Kidney tubule cell (primary cell): ENCODE measurements at places on chromosomes 5 and 9.

DNA sequence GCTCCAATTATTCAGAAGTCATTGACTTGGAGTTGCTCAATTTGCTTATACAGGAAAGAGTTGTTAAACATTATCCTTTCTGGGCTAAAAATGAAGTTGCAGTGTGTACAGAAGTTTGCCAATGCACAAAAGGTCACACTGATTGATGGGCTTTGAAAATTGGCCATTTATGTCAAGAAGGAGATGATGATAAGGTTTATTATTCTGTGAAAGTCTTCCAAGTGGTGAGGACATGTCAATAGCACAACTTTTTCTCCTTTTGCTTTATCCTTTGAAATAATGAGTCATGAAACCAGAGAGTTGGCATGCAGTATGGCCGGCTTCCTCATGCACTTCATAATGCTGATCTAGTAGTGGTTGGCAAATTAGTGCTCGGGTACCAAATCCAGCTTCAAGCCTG lies 848.5 kb upstream of the WWC1 start:
- DNase-seq, result peak; percentile 34

GRCh38 chr5:27706832-27707231 lies 668.4 kb upstream of the CDH9 start:
- peak; percentile 61 for DNase-seq

- DNase-seq, result no peak
Observed at GRCh38 chr5:32096891-32097595, 77.1 kb downstream of the GOLPH3 start.

GRCh38 chr9:131610231-131610761 lies 65.0 kb downstream of the PRRT1B start:
- DNase-seq, result no peak

- peak; percentile 86 for DNase-seq
Observed at GRCh38 chr5:159207686-159208513, 1.5 kb downstream of the RNF145 start.

DNA sequence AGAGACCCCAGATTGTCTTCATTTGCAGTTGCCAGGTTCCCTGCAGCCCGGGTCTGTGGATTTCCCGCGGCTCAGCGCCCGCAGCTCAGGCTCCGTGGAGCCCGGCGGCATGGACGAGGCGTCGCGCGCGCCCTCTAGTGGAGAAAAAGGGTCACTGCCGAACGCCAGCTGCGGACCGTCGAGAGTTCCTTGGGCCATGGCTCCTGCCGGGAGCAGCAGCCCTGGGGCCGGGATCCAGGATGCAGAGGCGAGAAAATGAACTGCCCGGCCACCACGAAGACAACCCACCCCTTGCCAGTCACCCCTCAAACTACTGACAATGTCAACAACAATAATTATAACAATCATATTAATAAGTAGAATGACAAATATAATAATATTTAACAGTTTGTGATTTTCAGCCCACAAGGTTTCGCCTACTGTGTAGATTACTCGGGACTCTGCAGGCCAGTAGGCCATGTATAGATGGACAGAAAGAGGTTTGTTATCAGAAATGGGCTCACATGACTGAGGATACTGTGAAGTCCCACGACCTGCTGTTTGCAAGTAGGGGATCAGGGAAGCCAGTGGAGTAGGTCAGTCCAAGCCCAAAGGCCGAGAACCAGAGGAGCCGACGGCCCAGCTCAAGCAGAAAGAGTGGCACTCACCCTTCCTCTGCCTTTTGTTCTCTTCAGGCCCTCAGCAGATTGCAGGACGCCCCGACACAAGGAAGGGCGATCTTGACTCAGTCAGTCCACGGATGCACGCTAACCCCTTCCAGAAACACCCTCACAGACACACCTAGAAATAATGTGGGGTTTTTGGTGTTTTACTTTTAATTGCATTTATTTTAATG lies 43.1 kb downstream of the BOD1 start:
- peak; percentile 63 for DNase-seq

GRCh38 chr9:14325147-14325546 lies 11.2 kb upstream of the NFIB start:
- no peak for DNase-seq

- no peak for DNase-seq
Observed at GRCh38 chr5:175021841-175022625, 297.7 kb downstream of the MSX2 start.

DNA sequence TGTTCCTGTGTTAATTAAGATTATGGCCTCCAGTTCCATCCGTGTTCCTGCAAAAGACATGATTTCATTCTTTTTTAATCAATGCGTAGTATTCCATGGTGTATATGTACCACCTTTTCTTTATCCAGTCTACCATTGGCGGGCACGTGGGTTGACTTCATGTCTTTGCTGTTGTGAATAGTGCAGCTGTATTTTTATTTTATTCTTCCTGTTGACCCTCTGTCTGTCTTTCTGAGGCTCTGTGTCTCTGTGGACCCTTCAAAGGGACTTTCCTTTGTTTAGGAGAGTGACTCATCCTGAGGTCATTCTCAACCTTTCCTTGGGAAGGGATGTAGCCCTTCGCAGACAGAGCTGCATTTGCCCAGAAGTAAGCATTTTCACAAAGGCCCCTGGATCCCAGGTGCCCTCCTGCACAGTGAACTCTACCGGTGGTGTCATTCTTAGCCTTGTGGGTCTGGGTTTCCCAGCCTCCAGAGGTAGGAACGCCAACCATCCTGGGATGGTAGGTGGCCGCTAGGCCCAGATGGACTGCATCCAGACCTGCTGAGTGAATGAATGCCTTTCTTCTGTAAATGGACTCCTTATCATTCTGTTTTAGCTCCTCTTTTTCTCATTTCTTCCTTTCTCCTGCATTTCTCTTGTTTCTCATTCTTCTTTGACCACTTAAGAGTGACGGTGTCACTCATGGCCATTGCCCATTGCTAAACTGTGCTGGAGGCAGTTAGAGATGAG lies 22.4 kb downstream of the TRIO start:
- peak; percentile 92 for DNase-seq

GRCh38 chr5:74631081-74631953 lies 9.2 kb downstream of the ENC1 start:
- DNase-seq, result peak; percentile 49

DNA sequence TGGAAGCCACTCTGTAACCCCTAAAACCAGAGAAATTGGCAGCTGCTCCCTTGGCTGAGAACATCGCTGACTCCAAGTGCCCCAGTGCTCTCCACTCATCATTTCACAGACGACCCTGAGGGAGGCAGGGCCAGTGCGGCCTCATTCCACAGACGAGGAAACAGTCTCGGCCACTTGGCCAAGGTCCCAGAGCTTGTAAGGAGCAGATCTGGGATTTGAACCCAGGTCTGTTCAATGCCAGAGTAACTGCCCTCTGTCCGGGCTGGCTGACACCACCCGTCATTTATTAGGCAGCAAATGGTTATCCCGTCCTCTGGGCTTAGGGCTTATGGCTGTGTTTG lies 19.9 kb upstream of the IER5L start:
- DNase-seq, result no peak

GRCh38 chr5:78335976-78336375 lies 24.4 kb upstream of the SCAMP1 start:
- DNase-seq, result no peak

GRCh38 chr9:94921656-94922055 lies 195.2 kb downstream of the AOPEP start:
- no peak for DNase-seq

DNA sequence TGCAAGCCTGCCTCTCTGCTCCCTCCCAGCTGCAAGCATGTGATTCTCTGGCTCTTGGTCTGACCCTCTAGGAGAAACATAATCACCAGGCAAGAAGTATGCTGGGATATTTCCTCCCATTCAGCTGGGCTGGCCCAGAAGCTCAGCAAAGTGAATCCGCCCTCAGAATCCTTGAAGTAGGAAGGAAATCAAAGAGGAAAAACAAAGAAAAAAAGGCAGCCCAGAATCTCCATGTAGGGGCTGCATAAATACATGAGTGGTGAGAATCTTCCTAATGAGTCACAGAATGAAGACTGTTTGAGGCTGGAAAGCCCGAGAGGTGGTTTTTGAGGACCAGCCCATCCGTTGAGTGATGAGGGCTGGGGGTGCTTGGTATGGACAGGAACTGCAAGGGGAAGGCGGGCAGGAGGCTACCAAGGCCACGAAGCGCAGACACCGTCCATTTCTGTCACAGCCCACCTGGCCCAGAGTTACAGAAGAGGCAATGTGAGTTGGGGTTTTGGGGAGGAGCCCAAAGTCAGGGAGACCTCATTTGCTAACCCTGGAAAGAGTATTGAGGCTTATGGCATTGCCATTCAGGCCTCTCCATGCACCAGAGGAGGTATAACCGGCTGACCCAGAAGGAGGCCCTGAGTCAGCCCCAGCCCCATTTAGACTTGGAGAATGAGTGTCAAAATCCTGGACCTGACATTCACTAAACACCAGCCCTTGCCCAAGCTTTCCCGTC lies 33.4 kb upstream of the TGFBR1 start:
- DNase-seq, result peak; percentile 45

DNA sequence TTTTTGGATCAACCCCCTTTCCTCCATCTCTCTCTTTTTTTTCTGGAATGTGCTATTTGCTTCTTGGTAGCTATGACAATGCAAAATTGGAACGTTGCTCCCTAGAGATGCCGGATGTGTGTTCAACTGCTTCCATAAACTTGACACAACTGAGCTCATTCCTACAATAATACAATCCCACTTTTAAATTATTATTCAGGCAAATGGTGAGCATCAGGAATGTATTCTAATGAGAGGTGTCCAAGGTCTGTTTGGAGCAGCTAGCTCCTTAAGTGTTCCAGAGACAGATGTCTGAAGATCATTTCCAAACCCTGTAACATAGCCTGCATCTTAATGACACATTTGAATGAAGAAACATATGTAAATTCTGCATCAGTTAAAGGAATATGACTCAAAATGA lies 518.4 kb downstream of the TAF11L14 start:
- DNase-seq, result no peak

- DNase-seq, result no peak
Observed at GRCh38 chr5:77080905-77081304, 6.2 kb downstream of the ZBED3 start.
